Activated CD8-positive, alpha-beta memory T cell treated with anti-CD3 and anti-CD28 coated beads for 48 hours (primary cell): ENCODE measurements at places on chromosomes 2 and 18.

GRCh38 chr2:230220347-230220969 lies 674 bp upstream of the SP110 start:
- DNase-seq: no peak

GRCh38 chr18:45227001-45227742 lies 388.1 kb upstream of the SLC14A2 start:
- no peak for DNase-seq

GRCh38 chr2:27095745-27096651 lies 9.4 kb downstream of the KHK start:
- DNase-seq: no peak

DNA sequence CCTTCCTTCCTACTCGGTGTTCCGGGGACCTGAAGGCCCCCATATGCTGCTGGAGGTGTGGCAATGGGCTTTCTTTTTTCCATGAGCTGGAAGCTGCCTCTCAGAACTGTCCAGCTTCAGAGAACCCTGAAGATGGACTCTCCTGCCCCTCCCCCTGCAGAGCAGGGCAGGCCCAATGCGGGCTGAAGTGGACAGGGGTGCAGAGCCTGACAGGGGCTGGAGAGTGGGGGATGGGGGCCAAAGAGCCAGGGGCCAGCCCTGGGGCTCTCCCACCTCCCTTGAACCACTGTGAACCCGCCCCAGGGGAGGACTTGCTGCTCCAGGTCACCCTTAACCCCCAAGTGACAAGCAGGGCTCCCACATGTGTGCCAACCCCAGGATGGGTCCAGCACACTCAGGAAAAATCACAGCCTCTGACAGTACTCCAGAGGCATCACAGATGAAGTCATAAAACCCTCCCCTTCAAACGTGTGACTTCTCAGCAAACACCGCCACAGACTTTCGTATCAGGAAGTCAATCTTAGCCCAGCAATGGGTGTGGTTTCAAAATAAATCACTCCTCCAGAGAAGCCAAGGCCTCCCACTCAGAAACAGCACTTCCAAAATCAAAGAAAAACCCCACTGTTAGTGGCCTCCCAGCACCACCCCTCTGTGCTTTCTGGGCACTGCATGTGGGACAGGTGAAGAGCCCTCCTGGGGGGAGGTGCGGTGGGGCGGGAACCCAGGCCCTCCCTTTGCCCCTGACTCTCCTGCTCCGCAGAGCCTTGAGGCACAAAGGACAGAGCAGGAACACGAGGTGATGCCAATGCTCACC lies 135.8 kb downstream of the HDAC4 start:
- DNase-seq: no peak
